ENCODE measurements at places on chromosomes 1 and 21.

DNA sequence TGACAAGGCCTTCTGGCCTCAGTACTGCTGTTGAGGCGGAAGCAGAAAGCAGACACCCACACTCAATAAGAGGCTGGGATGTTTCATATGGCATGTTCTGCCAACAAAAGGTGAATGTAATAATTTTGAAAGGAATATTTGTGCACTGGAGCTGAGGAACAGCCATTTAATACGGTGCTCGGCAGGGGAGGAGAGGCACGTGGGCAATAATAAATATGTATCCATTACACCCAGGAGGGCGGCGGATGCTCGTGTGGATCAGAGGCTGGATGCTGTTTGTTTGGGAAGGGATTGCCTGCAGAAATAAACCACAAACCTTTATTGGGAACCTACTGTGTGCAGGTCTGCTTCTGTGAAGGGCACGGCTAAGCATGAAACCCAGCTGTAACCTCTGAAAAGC is 92.0 kb downstream of the VWA5B1 start:
- DNase-seq, result no peak

GRCh38 chr1:199700551-199700950 is 327.0 kb upstream of the NR5A2 start:
- no peak for DNase-seq

DNA sequence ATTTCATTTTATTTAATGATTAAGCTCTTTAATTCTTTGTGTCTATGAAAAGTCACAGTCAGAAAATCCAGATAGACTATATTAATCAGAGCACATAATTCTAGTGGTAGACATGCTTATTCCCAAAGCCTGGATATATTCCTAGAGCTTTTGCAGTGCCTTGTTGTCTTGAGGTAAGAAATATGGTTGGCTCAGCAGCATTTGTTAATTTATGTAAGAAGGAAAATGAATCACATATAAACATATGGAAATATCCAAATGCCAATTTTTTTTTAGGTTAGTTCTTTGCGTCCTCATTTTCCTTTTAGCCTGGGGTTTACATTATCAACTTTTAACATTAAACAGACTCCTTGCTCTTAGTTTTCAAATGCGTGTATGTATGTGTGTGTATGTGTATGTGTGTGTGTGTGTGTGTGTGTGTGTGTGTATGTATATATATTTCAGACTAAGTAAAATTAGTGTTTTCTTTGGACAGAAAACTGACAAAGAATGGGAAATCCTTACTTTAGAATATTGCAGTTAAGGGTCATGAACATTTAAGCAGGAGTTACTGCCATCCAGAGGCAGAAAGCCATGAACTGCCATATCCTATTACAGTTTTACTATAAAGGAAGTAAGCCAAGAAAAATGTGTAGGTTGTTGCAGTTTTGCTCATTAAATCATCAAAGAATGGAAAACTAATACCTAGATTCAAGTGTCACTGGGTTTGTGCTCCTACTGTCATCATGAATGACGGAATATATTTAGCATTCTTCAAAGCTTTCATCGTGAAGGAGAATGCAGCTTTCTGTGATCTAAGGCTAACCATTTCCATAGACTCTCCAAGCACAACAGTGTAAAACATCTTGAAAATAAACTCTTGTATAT is 477.1 kb upstream of the NR5A2 start:
- no peak for DNase-seq

- DNase-seq, result no peak
Observed at GRCh38 chr1:27130798-27131197, 24.1 kb downstream of the SLC9A1 start.

- no peak for DNase-seq
Observed at GRCh38 chr1:203161175-203161574, 14.5 kb downstream of the MYBPH start.

DNA sequence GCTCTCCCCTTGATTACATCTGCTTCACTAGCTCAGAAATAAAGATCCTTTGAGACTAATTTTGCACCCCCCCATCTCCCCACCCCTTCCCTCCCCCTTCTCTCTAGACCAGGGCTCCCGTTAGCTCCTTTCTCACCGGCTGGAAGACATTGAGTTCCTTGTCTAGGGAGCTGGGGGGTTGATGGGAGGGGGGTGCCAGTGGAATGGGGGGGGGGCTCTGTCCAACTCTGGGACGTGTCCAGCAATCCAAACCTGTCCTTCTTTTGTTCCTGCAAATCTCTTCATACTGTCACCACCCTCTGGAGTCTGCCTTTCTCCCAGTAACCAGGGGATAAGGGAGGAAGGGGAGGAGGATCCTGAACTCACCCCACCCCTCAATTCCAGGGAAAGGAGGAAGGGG is 61.9 kb downstream of the RHBG start:
- DNase-seq, result no peak

DNA sequence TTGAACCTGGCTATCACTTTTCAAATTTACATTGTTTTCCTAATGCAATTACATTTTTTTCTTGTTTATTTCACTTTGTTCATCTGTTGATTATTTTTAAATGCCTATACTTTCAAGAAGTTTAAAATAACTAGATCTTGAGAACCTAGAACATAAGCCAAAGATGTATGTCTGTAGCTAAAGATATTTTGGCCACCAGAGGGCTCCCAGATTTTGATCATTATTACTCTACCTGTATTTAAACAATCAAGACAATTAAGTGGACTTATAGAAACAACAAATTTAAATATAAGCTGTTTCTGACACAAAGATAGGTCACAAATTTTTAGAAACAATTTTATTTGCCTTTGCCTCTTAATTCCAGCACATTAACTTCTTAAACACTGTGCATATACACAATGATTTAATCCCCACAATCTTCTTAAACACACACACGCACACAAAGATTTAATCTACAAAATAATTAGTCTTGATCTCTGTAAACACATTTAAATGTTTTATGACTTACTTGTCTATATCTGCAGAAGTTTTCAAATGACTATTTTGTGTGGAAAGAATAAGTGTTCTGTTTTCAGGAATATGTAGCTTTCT is 380.0 kb downstream of the DSCAM start:
- DNase-seq, result no peak

DNA sequence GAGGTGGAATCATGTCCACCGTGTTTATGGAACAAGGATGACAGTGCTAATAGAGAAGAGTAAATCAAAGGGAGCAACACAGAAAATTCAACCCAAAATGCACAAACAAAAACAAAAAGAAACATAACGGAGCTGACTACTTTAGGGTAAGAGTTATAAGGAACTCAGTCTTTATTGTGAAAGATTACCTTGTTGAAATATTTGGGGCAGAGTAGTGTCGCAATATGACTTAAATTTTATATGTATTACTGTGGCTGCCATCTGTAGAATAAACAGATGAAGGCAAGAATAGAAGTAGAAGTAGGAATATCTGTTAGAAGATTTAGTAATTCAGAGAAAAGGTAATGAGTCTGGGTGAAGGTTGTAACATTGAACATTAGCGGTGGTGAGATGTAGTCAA is 913.9 kb downstream of the BRINP3 start:
- no peak for DNase-seq

DNA sequence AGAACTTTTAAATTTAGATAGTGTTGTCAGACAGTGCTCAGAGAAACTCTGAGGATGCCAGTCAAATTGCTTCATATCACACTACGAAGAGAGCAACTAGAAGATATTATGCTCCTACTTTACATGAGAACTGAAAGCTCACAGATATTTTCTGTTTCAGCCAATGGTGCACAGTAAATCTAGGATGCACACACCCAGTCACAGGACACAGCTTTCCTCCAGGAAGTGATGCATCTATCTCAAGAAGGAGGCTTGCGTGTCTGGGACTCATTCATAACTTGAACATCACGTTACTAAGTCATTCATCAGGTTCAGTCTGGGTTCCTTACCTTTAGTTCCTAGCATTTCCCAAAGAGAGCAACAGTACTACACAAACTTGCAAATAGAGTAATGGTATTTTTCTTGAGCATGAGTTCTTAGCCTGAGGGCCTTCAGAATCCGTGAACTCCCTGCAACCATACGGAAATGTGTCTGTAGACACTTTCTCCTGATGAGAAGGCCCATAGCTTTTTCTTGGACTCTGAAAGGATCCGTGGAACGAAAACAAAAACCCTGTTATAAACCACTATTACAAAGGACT is 12.2 kb downstream of the ZNF697 start:
- DNase-seq, result no peak

- DNase-seq, result no peak
Observed at GRCh38 chr21:43193651-43194302, 25.0 kb downstream of the CRYAA start.

DNA sequence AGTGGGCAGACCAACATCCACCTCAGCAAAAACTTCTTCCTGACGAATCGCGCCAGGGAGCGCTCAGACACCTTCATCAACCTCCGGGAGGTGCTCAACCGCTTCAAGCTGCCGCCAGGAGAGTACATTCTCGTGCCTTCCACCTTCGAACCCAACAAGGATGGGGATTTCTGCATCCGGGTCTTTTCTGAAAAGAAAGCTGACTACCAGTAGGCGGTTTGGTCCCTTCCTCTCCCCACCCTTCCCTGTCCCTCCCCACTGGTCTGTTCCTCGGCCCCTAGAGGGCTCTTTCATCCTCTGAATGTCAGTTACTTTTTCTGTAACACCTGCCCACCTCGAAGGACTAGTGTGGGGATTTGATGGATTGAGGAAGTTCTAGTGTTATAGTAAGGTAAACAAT is 46.9 kb downstream of the CAPN2 start:
- no peak for DNase-seq

DNA sequence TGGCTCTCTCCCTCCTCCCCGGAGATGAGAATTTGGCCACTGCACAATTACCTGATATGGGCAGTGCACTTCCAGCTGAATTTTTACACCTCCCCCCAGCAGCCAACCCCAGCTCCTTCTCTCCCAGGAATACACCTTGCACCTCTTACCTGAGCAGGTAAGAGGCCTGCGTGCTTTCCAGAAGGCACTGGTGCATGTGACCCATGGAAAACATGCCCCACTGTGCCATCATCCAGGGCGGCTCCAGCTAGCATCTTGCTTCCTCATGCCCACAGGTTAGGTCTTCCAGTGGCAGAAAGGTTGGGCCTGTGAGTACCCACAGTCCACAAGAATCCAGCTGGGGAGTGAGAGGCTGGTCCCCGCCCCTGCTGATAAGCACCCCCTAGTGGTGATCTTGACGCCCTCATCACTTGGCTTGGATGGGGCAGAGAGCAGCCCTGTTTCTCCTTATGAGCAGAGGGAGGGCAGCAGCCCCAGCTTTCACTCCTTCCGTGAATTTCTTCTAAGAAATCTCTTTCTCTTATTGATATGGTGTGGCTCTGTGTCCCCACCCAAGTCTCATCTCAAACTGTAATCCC is 57.8 kb downstream of the EDARADD start:
- DNase-seq, result peak; percentile 34

DNA sequence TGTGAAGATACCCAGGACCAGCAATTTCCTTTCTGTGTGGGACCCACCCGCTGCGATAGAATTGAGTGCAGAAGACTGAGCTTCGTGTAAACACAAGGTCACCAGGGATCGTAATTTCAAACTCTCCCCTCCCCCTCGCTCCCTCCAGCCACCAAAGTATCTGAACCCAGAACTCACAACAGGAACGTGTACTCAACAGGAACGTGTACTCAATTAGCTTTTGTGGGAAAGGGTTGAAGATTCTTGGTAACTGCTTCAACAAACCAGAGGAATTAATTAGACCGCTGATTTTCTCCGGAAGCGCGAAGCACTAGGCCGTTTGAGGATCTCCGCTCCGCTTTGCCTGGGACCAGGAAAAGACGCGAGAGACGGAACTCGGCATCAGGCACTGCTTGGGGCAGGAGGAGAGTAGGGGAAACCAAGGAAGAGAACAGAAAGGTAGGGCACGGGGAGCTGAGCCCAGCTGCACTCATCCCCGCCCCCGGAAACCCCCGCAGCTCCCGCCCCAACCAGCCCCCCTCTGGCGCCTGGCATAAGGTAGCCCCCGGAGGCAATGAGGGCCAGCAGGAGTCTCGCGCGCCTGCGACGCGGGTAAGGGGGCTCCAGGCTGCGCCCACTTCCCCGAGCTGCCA is 453 bp downstream of the DRAM2 start:
- DNase-seq, result no peak

- DNase-seq, result no peak
Observed at GRCh38 chr1:41742219-41742618, 176.5 kb downstream of the HIVEP3 start.

DNA sequence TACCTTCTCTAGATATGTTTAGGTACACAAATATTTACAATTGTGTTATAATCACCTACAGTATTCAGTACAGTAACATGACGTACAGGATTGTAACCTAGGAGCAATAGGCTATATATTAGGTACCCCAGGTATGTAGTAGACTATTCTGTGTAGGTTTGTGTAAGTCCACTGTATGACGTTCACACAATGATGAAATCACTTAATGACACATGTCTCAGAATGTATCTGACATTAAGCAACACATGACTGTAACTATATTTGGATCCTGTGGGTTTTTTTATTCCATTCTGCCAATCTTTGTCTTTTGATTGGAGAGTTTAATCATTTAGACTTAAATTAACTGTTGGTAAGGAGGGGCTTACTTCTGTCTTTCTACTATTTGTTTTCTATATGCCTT is 52.1 kb downstream of the STYXL2 start:
- DNase-seq, result no peak

GRCh38 chr1:29532285-29532684 is 296.0 kb downstream of the PTPRU start:
- DNase-seq, result no peak

- no peak for DNase-seq
Observed at GRCh38 chr21:43034101-43034500, 41.5 kb downstream of the CBS start.

- no peak for DNase-seq
Observed at GRCh38 chr21:44426663-44427191, 28.6 kb upstream of the LRRC3 start.

DNA sequence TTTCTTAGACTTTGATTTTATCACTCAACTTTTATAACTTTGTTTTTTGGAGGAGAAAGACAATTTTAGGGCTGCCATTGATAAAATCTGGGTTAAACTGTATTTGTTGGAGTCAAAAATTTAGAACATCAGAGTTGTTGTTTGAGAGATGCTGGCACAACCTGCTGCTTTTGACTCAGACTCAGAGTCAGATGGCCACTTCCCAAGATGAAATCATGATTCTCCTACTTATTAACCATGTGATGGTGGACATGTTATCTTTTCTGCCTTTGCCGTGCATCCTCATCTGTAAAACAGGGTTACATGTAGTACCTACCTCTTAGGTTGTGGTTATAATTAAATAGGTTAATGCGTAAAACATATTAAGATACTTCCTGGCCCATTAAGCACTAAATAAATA is 71.2 kb downstream of the PLA2G4A start:
- DNase-seq, result no peak

GRCh38 chr1:12015001-12015491 is 4.3 kb upstream of the MIIP start:
- no peak for DNase-seq
